ENCODE measurements at places on chromosomes 1 and 21.

GRCh38 chr1:75991497-75992114 lies 59.4 kb upstream of the ASB17 start:
- DNase-seq: peak; percentile 32

GRCh38 chr1:18408656-18409370 lies 71.9 kb upstream of the KLHDC7A start:
- no peak for DNase-seq

DNA sequence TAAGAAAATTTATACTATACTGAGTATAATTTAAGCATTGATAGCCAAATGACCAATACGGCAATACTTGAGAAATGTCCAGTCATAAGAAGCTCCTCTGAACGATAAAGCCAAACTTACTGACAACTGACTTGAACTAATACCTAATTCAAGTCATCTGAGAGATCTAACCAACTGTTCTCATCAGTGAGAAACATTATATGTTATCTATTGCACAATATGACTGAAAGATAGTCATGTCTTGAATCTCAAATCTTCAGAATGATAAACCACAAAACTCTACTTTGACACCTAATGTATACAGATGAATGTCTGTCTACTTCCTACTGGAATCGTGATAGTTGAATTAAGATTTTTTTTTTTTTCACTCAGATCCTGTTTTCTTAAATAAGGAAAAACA lies 39.0 kb downstream of the APP start:
- no peak for DNase-seq

- DNase-seq: no peak
Observed at GRCh38 chr1:206577626-206578025, 34.6 kb downstream of the EIF2D start.

DNA sequence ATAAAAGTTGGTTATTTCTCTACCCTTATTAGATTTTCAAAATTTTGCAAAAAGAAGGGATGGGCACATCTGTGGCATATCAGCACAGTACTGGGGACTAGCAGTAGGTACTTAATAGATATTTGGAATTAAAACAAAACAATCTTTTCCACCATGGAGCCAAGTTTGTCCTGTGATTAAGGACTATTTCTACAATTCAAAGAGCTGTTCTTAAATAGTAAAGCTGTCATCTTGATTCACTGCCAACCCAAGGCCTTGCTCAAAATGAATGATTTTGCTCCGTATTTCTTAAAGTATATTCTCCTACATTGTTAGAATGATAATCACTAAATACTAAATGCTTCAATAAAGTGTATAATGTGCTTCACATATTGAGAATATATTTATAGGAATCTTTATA lies 169.9 kb downstream of the S1PR1 start:
- DNase-seq: no peak
